ENCODE measurements at places on chromosomes 5 and 9.

DNA sequence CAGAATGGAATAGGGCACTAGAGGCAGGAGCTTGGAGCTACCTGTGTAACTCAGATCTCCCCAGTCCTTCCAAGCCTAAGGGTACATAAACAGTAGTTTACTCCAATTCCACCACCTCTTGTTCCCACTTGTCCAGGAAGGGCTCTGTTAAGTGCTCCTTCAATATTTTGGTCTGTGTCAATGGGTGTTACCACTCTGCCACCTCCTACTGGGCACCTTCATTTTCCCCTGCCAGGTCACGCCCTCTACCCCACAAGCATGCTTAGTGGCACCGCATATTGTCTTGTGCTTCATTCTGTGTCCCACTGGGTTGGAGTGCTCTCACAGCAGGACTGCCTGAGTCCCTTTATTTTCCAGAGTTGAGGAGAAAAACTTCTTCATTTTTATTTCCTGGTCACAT, 459.8 kb downstream of the ARHGEF28 start:
- no peak for DNase-seq

GRCh38 chr5:91390268-91390667, 7.2 kb upstream of the ARRDC3 start:
- DNase-seq, result no peak

- no peak for DNase-seq
Observed at GRCh38 chr5:154190595-154191304, at the start of gene GALNT10. TSS of gene GALNT10 (plus strand) at chr5:154190733. CDS start at chr5:154190867, 134 bp downstream.

- DNase-seq, result no peak
Observed at GRCh38 chr5:36646100-36646499, 39.7 kb downstream of the SLC1A3 start.

DNA sequence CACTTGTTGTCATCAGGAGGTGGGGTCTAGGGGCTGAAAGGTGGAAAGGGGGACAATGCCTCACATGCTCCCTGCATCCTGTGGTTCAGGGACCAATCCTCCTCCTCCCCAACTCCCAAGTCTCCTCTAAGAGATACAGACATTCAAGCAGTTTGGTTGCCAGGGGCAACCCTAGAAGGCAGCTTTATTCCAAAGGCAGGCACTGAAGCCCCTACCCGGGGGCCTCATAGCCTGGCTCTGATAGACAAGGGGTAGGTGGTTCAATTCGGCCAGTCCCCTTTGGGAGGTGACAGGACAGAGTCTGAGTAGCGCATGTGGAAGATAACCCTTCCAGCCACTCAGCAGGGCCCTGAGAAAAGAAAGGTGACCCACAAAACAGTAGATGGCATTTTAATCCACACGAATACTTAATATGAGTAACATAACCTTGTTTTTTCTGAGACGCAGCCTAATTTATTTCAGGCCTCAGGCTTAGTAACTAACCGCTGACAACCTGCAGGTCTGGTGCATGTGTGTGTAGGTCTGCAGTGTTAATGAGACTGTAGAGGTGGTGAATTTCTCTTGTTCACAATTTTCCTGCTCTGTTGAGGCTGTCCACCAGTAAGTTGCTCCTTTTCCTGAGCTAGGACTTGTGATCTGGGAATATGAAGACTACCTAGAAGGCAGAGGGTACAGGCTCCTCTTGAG, 31.3 kb upstream of the HSPA9 start:
- DNase-seq, result no peak

GRCh38 chr5:143843461-143843860, 31.5 kb downstream of the HMHB1 start:
- DNase-seq, result no peak

DNA sequence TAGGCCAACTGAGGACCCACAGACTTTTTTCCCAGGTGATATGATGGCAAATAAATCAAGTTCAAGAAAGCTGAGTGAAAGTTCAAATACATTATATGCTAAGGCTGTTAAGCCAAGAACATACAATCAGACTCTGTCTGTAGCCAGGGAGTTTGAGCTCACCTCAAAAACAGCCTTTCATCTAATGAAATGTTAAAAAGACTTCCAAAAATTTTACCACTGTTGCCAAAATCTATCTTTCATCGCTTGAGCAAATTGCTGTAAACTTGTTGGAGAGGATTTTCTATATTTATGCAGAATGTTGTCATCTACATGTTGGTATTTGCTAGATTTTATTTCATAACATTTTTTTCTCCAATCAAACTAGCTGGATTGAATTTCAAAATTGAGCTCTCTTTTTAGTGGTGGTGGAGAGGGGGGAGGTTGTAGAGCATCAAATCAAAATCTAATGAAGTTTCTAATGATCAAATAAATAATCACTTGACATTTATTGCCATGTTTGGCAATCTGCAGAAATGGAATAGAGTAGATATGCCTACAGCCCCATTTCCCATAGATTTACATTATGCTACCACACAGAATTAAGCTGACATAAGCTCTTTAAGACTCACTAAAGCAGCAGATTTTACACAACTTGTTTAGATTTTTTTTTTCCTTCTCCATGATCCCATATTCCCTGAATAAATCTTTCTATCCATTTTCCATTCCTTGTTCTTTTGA, 828.9 kb upstream of the ZNF608 start:
- no peak for DNase-seq

DNA sequence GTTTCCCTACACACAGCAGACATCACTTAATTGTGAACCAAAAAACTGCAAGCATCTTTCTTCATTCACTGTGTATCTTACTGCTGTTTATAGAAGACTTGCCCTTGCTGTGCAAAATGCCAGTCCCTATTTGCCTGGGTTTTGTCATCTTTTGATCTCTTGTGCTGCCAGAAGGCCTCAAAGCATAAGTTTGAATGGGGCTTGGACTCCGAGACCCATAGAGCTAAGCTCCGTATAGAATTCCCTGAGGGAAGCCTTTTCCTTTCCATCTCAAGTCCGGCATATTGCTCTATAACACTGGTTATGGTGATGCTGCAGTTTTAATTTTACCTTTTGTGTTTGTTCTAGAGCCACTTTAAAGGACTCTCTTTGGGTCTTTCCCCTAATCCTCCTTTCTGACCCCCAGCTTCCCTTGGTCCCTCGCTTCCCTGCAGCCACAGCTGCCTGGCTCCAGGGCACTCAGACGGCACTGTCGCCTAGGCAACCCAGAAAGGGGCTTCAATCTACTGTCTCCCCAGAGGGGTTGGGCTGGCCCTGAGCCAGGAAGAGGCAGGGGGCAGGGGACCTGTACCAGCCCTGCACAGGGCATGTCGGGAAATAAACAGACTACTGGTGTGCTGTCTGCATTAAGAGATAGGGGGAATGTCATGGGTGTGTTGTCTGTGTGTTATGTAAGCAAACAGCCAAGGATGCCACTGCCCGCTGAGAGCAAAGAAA, 73.4 kb upstream of the MELK start:
- DNase-seq, result no peak

- DNase-seq, result no peak
Observed at GRCh38 chr5:168752416-168753190, 173.4 kb upstream of the PANK3 start.

DNA sequence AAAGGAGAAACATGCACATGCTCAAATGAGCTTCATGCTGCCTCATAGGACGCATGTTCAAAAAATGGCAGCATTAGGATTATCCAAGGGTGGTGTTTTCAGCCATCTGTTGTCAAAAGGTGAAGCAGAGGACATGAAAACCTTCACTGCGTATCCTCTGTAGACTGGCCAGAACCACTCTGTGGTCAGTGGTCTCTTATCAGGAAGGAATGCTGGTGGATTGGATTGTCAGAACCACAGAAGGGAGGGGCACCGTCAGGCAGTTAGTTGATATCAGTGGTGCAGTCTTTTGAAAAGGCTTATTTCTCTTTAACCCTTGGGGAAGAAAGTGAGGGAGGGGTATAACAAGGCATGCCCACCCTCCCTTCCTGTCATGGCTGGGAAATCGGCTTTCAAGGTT, 100.1 kb downstream of the FBXL7 start:
- no peak for DNase-seq

GRCh38 chr9:73180403-73180802, 28.7 kb downstream of the ANXA1 start:
- no peak for DNase-seq

DNA sequence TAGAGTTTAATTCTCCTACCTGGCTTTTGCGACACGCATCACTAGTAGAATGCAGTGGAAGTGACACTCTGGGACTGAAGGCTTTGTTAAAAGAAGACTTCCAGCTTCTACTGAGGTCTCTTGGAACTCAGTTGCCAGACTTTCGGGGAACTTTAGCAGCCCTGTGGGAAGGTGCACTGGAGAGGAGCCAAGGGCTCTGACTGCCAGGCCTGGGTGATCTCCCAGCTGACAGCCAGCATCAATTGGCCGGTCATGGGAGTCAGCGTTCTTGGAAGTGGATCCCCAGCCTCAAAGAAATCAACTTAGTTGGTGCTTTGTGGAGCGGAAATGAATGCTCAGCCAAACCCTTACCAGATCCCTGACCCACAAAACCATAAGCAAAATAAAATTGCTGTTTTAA, 87.1 kb downstream of the OSTF1 start:
- no peak for DNase-seq

DNA sequence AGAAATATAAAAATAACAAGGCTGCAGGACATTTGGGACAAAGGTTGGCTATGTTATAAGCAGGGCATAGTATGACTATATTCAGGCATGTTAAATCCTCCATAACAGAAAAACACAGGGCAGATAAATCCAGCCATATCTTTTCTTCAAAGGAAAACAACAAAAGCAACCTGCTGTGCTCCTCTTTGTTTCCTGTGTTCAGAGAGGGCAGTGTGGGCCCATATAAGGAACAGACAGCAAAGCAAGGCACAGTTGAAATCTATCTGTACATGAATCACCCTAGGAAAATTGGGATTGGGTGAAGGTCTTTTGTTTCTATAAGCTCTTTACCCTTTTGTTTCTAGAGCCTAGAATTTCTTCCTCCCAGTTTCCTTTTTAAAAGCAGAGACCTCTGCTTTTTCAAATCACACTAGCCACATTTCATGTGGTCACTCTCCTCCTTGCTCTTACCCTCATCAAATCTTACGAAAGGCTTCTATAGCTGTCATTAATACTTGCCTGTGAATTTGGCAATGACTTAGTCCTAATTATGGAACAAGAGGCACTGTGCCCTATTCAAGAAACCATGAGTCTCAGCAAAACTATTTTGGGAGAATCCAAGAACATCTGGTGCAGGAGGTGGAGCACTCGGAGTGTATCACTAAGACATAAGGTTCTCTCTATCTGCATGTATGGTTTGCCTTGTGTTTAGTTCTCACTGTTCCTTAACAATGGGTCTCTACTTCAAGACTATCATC, 1.8 kb downstream of the GZMA start:
- no peak for DNase-seq

- DNase-seq, result no peak
Observed at GRCh38 chr9:108676355-108676754, 179.4 kb downstream of the ACTL7B start.

All from memory B cell (primary cell).